Vagina (tissue), 2 donors: ENCODE measurements at places on chromosomes 1 and 21. TPM values are rescaled to one million over a fixed set of nuclear protein-coding genes. Genes with fewer than 3 reads are reported as not detected.

DNA sequence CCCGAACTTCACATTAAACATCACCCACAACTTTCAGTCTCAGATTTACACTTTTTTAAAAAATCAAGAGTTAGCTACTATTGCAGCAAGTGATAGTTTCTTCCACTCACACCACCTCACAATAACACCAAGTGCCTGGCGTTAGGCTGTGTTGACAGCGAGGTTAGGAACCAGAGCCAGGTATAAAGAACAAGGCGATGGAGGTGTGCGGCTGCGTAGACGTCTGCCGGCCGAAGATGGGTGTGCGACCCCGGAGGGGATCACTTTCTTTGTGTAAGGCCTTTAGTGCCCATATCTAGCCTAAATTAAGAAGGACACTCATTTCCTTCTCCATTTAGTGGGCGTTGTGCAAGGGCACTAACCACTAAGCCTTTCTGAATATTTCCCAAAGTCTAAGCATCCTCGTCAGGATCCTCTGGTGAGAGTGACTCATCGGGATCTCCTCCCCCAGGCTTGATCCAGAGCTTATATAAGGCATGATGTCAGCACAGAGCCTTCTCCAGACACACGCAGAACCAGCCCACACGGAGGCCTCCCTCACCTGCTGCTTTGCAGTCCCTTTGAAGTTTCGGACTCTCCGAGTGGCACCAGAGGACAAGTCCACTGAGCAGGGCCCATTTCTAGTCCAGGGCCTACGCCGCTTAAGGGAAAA is 11.8 kb downstream of the NHLH2 start:
- no peaks in the 10 kb centered on the region for H3K27me3 ChIP-seq
- DNase-seq, result no peak
- no peaks in the 10 kb centered on the region for H3K36me3 ChIP-seq

Gene MINDY1
- 27.0 TPM for total RNA-seq

DNA sequence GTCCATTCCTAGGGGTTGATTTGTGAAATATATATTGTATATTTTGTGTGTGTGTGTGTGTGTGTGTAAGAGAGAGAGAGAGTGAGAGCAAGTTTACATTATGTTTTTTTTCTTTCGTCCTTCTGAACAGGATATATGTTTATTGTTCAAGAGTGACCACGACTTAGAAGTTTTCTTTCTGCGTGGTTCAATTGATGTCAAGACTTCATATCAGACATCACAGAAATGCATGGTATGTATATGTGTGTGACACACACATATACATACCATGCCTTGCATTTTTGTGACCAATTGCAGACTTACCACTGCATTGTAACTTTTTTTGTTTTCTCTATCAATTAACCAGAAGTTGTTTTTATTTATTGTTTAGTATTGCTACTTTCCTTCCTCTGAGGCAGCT is 2.5 kb downstream of the RASAL2 start:
- H3K4me3 ChIP-seq, result peak overlapping the region; percentile 95
- no peak for DNase-seq
- no peaks in the 10 kb centered on the region for H3K27me3 ChIP-seq
- H3K36me3 ChIP-seq, result no peaks in the 10 kb centered on the region

GRCh38 chr1:34268311-34268954 is 91.7 kb downstream of the C1orf94 start:
- no peaks in the 10 kb centered on the region for H3K27me3 ChIP-seq
- no peak overlapping the region for H3K4me3 ChIP-seq
- H3K4me1 ChIP-seq, result no peaks in the 10 kb centered on the region
- H3K36me3 ChIP-seq, result no peaks in the 10 kb centered on the region

Gene SIK1
- total RNA-seq, result 93.5 TPM
